ENCODE measurements at places on chromosomes 2 and 18.

- DNase-seq: no peak
Measured at GRCh38 chr2:72513011-72513410, 312.8 kb downstream of the EXOC6B start.

- peak; percentile 5 for DNase-seq
Measured at GRCh38 chr2:48043746-48044145, 137.4 kb upstream of the FBXO11 start.

GRCh38 chr2:101545950-101546349 lies 71.0 kb upstream of the RFX8 start:
- DNase-seq: no peak

DNA sequence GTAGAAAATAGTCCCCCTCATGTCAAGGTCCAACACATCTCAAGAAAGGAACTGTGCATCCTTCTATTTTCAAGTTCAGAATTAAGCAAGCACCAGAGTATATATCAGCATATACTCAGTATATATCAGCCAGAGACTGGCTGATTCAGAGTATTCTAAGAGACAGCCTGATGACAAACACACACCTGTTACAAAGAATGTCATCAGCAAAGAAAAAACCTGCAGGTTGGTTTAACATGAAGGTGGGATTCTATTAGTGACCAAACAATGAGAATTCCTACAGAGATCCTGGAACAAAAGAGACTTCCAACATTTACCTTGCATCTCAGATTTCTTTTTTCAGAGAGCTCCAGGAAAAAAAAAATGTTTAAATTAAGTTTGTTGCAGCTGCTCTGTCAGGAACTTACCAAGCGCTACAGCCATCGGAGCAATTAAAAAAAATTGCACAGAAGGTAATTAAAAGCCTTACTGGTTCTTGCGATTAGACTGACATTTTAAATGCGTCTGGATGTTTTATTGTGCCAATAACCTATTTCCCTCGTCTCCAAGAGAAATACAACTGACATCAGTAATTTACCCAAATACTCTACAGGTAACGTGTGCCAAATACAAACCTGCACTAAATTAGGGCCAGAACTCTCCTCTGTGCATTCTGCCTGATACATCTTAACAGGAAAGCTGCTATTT lies 218.1 kb downstream of the HNMT start:
- DNase-seq: no peak

DNA sequence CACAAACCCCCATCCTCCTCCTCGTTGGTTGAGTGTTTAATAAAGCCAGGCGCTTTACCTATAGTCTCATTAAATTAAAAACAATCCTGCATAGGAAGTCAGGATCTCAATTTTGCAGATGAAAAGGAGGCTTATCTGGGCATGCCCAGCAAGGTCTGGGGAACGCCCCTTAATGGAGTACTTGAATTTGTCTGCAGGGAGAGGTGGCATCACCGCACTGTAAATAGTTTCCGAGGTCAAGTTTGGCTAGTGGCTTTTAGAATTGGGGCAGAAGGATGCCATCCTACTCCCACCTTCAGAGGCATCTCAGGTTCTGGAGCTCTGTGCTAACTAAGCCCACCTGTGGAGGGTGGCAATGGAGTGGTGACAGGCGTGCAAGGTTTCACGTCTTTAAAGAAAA lies 149.2 kb downstream of the TGIF1 start:
- DNase-seq: no peak

DNA sequence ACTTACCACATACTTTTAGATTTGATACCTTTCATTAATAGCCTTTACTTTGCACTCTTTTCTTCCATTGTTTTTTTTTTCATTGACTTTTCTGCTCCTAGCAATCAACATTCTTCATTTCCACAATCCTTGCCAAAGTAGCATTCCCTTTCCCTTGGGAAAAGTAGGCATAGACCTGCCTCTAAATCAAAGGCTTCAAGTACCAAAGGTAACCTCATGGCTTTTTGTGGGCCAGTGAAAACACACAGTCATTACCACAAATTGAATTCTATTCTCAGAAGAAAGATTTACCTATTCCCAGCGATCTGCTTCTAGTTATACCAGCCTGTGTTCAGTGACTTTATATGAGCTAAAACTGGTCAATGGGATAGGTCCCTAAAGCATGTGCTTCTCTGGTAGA lies 109.2 kb downstream of the SOCS6 start:
- DNase-seq: no peak

GRCh38 chr2:220144411-220144810 lies 517.0 kb downstream of the SLC4A3 start:
- peak; percentile 59 for DNase-seq

DNA sequence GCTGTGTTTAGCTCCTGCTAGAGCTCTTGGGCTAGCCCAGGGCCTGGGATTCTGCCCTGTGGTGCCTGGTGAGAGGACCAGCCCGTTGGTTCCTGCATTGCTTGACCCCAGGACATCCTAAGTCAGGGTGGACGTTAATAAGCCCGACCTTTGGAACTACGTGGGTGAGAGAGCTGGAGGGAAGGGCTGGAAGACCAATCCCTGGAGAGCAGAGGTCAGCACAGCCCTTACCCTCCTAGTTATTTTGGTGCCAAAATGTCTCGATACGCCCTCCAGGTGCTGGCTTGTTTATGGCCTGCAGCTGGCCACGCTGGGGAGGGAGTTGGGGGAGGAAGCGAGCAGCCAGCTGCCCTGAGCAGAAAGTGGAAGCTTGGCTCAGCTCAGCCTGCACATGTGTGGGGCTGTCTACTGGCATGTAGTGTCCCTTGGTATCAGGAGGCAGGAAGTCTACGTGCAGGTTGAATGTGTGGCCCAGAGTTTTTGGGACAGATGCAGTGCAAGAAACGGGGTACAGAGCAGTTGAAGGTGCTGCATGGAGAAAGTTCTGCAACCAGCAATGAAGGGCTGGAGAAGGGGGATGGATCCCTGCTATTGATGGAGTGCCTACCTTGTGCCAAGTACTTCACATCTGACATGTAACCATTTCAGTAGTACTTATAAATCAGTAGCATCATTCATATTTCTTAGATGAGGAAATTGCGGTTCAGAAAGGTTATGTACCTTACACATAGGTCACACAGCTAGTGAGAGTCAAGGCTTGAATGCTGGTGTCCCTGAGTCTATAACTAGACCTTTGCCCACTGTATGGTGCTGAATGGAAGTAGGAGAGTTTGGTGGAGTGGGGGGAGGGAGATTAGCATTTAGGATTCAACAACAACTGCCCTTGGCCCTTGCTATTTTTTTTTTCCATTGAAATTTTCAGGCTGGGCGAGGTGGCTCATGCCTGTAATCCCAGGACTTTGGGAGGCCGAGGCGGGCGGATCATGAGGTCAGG lies 5.0 kb upstream of the DGKD start:
- no peak for DNase-seq

- DNase-seq: no peak
Measured at GRCh38 chr18:7165846-7166393, 48.3 kb upstream of the LAMA1 start.

GRCh38 chr18:78558948-78559347 lies 420.7 kb upstream of the SALL3 start:
- no peak for DNase-seq

DNA sequence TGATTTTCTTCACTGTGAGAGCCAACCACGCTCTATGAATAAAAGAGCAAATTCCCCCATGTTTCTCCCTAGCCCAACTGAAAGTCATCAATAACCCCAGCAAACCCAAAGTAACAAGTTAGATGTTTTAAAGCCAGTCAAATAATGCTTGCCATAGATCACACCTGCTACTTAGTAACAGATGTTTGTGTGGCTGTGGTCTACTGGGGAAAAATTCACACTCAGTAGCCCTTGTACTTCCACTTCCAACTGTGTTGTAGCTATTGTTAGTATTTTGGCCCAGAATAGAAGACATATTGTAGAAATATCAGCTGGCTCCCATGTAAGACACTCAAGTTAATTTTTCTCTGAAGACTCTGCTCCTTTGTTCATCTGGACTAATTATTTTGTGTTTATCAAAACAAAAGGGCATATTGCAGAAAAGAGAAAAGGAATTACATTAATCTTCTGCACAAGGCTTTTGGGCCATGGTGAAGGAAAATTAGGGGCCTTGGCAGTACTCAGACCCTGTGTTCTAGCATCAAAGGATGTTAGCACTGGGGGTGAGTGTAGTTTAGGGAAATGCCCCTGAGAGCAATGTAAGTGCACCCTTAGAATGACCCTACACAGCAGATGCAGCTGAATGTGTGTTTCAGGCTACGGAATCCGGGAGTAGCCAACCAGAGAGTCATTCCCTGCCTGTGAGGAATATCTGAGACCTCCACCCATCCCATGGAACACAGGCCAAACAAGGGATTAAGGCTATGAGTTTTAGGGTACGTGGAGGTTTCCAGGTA lies 521.9 kb downstream of the EPHA4 start:
- DNase-seq: no peak

GRCh38 chr18:25239581-25240419 lies 112.2 kb downstream of the ZNF521 start:
- peak; percentile 7 for DNase-seq

DNA sequence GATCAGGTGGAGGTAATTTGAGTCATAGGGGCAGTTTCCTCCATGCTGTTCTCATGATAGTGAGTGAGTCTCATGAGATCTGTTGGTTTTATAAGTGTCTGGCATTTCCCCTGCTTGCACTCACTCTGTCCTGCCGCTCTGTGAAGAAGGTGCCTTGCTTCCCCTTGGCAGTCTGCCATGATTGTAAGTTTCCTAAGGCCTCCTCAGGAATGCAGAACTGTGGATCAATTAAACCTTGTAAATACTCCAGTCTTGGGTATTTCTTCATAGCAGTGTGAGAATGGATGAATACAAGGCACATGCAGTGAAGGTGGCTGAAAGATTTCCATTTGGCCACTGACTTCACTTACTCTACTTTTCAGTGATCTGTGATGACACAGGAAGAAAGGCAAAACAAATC lies 133.7 kb downstream of the SH3BP4 start:
- peak; percentile 29 for DNase-seq

- no peak for DNase-seq
Measured at GRCh38 chr2:7703048-7703447, 785.8 kb downstream of the RNF144A start.
